Mesenteric fat pad (tissue), 1 donor: ENCODE measurements at places on chromosomes 6 and 20.

- DNase-seq: no peak
These were observed 103.1 kb downstream of the TCP11 start for GRCh38 chr6:35038076-35038475.

DNA sequence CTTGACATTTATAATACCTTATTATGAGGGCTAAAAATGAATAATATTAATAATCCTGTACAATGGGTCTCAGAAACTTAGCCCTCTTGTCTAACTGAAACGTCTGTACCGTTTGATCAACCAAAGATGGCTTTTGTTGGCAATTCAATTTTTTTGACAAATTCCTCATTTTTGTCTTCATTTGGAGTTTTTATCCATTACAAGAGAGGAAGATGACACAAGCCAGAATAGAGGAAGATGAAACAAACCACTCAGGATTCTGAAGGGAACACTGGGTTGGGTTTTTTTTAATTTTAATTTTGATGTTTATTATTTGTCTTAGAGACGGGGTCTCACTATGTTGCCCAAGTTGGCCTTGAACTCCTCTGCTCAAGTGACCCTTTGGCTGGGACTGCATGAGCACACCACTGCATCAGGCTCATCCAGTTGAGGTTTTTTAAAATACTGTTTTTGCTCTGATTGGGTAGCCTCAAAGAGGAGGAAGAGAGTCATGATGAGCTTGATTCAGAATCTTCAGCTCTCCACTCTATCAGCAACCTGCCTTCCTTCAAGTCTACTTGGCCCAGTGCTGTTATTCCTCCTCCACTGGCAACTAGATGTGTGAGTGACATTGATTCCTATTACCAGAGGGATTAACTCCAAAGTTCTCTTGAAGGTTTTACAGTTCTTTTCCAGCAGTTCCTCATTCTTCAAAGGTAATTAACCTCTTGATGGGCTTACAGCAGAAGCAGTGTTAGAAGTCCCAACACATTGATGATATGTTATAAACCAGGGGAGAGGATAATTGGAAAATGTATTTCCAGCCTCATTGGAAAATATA lies 71.3 kb downstream of the ATXN1 start:
- DNase-seq: no peak

DNA sequence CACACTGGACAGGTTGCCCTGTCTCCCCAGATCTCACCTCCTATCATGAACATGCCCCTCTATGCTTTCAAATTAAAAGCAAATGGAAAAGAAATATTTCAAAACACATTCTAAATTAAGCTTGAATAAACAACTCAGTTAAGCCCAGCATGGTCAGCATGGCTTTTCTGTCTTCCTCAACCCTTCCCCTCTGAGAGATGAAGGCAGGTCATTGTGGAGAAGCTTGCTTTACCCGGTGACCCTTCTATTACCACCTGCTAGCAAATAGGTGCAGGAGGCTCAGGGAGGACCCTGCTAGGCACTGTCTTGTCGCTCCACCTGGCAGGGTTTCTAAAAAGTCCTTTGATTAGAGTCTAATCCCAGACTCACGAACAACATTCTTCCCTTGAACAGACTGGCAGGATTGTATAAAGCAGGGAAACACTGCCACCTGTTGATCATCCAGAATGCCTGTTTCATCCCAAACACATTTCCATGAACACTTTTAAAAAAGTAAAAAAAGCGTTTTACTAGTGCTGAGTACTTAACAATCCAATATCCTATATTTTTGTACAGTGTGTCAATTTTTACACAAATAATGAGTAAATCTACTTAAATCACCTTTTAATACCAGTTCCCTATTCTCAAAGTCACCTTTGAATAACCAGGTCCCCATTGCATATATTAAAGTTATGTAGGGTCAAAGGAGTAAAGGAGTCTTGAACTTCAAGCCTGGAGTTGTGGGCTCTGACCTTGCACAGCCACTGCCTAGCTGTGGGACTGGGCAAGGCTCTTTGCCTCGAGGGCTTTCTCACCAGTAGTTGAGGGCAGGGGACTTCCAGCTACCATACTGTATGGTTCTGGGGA lies 75.5 kb downstream of the GPR6 start:
- no peak for DNase-seq

GRCh38 chr6:47749757-47750156 lies 32.1 kb upstream of the OPN5 start:
- DNase-seq: no peak
